Sigmoid colon (tissue), 7 donors: ENCODE measurements at places on chromosomes 4 and X. TPM values are rescaled to one million over a fixed set of nuclear protein-coding genes. Genes with fewer than 3 reads are reported as not detected.

GRCh38 chr4:103105558-103106356 lies 6.1 kb upstream of the BDH2 start:
- H3K4me1 ChIP-seq, result no peaks in the 10 kb centered on the region
- no peak overlapping the region for H3K27ac ChIP-seq
- no peaks in the 10 kb centered on the region for H3K27me3 ChIP-seq
- H3K36me3 ChIP-seq, result no peaks in the 10 kb centered on the region
- no peak overlapping the region for H3K4me3 ChIP-seq

DNA sequence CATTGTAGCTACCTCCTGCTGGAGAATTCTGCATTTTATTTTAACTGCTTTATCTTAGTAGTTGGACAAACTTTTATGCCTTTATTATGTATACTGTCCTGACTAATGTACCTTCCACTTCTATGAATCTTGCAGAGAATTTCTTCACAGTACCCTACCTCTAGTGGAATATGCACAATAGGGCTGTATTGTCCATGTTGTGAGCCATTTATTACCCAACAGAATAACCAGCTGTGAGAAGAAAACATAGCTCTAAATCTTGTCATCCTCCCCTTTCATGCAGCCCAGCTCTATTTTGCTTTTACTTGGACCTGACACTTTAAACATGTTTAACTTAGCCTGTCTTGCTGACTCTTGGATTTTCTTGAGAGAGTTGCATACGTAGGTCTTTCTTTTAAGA lies 56.2 kb downstream of the MCUB start:
- DNase-seq, result no peak
- H3K27me3 ChIP-seq, result no peaks in the 10 kb centered on the region
- H3K4me3 ChIP-seq, result no peak overlapping the region
- H3K27ac ChIP-seq, result no peak overlapping the region
- H3K4me1 ChIP-seq, result no peaks in the 10 kb centered on the region
- no peaks in the 10 kb centered on the region for H3K36me3 ChIP-seq

- H3K4me1 ChIP-seq, result no peaks in the 10 kb centered on the region
- no peak overlapping the region for H3K4me3 ChIP-seq
- no peaks in the 10 kb centered on the region for H3K36me3 ChIP-seq
- H3K27me3 ChIP-seq, result no peaks in the 10 kb centered on the region
Measured at GRCh38 chr4:187071946-187072600, 348.4 kb upstream of the FAT1 start.

- no peak for DNase-seq
- H3K27me3 ChIP-seq, result no peaks in the 10 kb centered on the region
- no peaks in the 10 kb centered on the region for H3K36me3 ChIP-seq
- no peaks in the 10 kb centered on the region for H3K4me1 ChIP-seq
Measured at GRCh38 chrX:112642349-112642748, 37.4 kb downstream of the LHFPL1 start.

- H3K36me3 ChIP-seq, result no peaks in the 10 kb centered on the region
- H3K27ac ChIP-seq, result peak overlapping the region; percentile 98
- DNase-seq, result no peak
- no peaks in the 10 kb centered on the region for H3K27me3 ChIP-seq
Measured at GRCh38 chr4:57106181-57106580, 4.0 kb downstream of the IGFBP7 start.

DNA sequence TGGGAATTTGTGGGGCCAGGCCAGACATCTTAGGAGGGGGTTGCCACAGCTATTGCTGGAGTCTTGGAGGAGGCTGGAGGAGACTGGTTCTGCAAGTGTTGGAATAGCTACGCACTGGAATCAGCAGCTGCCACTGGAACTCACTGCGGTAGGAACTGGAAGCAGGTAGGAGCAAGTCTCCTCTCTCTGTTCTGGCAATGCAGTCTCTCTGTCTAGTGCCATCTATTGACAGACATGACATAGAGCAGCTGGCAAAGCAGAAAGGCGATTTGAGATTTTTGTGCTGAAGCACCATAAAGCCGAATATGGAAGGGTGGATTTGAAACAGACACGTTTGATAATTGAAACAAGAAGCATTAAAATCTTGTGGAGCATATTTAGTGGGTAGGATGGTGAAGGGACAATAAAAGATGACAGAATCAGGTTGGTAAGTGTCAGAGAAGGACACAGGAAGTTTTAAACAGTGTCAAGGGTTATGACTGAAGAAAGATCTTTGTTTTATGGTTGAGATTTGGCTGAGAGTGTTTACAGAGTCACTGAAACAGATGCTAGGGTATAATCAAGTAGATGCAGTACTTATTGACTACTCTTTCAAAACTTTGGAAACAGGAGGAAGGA lies 23.5 kb upstream of the SYNPO2 start:
- no peaks in the 10 kb centered on the region for H3K36me3 ChIP-seq
- H3K4me3 ChIP-seq, result no peak overlapping the region
- H3K4me1 ChIP-seq, result peaks cover 11% of the 10 kb centered on the region
- H3K27ac ChIP-seq, result no peak overlapping the region
- H3K27me3 ChIP-seq, result no peaks in the 10 kb centered on the region

DNA sequence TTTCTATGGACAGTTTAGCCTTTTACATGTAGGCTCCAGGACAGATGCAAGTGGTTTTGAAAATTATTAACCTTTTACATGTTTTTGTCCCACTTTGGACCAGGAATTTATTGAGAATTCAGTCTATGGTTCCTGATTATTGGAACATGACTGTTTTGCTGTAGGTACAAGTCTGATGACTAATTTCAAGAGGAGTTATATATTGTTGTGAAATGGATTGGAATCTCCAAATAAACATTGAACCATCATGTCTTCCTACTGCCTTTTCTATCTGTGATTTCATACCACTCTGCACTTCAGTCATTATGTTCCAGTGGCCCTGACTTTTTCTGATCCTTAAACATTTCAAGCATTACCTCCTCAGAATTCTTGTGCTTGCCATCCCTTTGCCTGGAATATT lies 35.9 kb downstream of the TBC1D19 start:
- no peak overlapping the region for H3K27ac ChIP-seq
- peaks cover 12% of the 10 kb centered on the region for H3K4me1 ChIP-seq
- no peak for DNase-seq
- H3K36me3 ChIP-seq, result no peaks in the 10 kb centered on the region

DNA sequence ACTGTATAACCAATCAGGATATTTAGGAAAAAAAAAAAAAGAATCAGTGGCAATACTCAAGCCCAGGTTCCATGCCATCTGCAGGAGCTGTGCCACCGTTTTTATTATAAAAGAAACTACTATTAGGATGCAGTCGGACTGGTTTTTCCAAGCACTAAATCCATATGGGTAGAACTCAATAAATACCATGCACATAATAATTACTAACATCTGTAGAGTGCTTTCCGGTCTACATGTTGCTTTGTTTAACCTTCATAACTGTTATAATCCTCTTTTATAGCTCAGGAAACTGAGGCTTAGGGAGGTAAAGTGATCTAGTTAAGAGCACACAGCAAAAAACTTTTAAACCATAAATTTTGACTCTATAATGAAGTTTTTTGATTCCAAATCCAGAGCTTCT lies 24.0 kb downstream of the ARSJ start:
- no peak for DNase-seq
- no peak overlapping the region for H3K4me3 ChIP-seq
- H3K27me3 ChIP-seq, result no peaks in the 10 kb centered on the region
- H3K4me1 ChIP-seq, result no peaks in the 10 kb centered on the region

GRCh38 chr4:26426892-26427291 lies 63.4 kb downstream of the CCKAR start:
- H3K4me1 ChIP-seq, result peaks cover 10% of the 10 kb centered on the region
- H3K27me3 ChIP-seq, result no peaks in the 10 kb centered on the region
- no peak overlapping the region for H3K4me3 ChIP-seq

GRCh38 chr4:117063961-117064696 lies 21.2 kb downstream of the TRAM1L1 start:
- no peak overlapping the region for H3K27ac ChIP-seq
- no peak overlapping the region for H3K4me3 ChIP-seq
- DNase-seq, result no peak

DNA sequence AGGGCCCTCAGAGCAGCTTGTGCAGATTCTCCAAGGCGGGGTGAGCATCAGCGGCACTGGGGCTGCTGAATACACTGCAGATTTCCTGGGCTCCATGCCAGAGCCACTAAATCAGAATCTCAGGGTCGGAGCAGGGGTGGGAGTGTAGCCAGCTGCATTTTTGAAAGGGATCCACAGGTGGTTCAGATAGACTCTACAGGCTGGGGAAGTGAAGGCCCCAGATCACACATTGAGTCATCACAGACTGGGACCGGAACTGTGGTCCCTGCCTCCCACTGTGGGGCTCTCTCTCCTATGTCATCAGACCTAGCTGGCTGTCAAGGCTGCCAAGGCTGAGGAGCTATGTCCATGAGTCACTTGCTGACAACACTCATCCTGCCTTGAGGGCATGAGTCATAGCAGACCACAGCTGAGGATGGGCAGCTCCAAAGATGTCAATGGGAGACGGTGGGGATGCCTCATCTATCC lies 162.3 kb upstream of the MAMLD1 start:
- no peak overlapping the region for H3K27ac ChIP-seq
- DNase-seq, result peak; percentile 82

- H3K4me1 ChIP-seq, result no peaks in the 10 kb centered on the region
- DNase-seq, result no peak
- no peaks in the 10 kb centered on the region for H3K36me3 ChIP-seq
- no peak overlapping the region for H3K27ac ChIP-seq
Measured at GRCh38 chr4:184895012-184895695, 69.4 kb upstream of the ACSL1 start.

GRCh38 chr4:156969911-156970310 lies 1.7 kb downstream of the PDGFC start:
- H3K4me1 ChIP-seq, result no peaks in the 10 kb centered on the region
- no peak for DNase-seq
- H3K27ac ChIP-seq, result peak overlapping the region; percentile 90
- H3K27me3 ChIP-seq, result no peaks in the 10 kb centered on the region

DNA sequence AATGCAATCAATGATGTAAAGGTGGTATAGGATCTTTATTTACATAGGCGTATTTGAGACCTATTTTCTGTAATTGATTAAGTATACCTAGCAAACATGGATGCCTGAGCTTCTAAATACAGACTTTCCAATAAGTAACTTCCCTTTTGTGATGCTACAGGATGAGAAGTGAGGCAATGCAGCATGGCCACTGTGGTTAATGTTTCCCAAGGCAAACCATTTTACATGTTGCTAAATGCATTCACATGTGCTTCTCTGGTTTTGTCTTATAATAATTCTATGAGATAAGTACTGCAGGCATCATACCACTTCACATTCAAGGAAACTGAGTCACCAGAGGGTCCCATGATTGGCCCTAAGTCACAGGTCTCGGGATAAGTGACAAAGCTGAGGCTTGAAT lies 35.7 kb upstream of the NKX3-2 start:
- peaks cover 48% of the 10 kb centered on the region for H3K36me3 ChIP-seq
- no peak for DNase-seq
- H3K4me3 ChIP-seq, result no peak overlapping the region
- no peaks in the 10 kb centered on the region for H3K4me1 ChIP-seq
- no peak overlapping the region for H3K27ac ChIP-seq

- H3K4me3 ChIP-seq, result no peak overlapping the region
- no peaks in the 10 kb centered on the region for H3K4me1 ChIP-seq
- no peak overlapping the region for H3K27ac ChIP-seq
- no peaks in the 10 kb centered on the region for H3K36me3 ChIP-seq
Measured at GRCh38 chrX:7252013-7252610, 104.2 kb upstream of the PUDP start.

DNA sequence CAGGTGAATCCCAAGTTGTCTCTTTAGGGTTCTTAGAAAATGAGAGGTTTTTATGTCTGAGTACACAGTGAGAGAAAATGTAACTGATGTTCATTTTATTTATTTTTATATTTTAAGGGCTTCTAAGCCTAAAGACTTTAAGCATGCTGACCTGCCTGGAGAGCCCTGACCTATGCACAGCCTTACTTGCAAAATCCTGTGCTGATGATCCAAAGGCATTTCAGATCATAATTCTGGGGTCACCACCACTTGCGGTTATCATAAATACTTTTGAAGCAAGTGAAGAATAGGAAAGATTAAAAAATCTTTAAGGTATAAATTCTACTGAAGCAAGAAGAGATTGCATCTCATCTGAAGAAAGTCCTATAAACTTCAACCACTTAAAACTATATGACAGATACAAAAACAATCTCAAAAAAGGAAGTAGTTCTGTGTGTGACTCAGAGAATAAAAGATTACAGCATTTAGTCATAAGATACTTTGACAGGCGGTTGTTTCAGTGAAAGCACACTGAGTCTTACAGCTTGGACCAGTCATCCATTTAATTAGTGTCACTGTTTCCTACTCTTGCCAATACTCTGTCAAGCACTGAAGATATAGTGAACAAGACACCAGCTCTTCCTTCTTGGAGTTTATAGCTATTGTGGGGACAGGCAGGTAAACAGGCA lies 245.2 kb upstream of the DIPK2B start:
- no peaks in the 10 kb centered on the region for H3K27me3 ChIP-seq
- no peak for DNase-seq
- H3K27ac ChIP-seq, result peak overlapping the region; percentile 55
- no peak overlapping the region for H3K4me3 ChIP-seq
- peaks cover 16% of the 10 kb centered on the region for H3K4me1 ChIP-seq

GRCh38 chr4:60216752-60217151 lies 983.4 kb upstream of the ADGRL3 start:
- no peak for DNase-seq
- no peaks in the 10 kb centered on the region for H3K36me3 ChIP-seq
- H3K4me1 ChIP-seq, result no peaks in the 10 kb centered on the region
- no peak overlapping the region for H3K27ac ChIP-seq

DNA sequence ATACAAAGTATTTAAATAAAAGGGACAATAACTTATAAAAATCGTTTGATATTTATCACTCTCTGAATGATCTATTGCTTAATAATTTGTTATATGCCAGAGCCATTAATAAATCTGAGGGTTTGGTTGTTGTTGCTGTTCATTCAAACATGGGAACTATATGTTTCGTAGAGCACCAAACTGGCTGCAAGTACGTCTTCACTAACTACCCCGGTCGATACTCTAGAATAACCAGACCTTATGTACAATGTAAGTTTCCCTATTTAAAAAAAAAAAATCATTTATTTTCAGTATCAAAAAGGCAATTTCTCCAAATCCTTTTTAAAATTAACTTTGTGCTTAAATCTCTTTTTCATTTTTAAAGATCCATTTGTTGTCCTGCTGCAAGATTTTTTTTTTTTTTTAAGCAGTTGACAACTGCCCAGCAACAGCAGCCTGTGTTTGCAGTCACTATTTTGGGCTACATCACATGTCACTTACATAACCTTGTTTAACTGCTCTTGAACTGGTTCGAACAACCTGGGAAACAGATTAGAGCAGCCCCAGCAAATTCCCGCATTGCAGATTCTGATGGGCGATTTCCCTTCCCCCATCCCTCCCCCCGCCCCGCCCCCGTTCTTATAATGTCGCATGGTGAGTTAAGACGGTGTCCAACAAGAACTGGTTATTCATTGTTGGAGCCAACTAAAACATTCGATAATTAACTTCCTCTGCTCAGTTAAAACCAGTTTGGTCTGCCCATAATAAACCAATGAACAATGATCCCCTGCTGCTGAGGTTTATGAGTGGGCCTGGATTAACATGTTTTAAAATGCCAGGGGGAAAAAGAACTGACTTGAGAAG lies 238.9 kb downstream of the NR3C2 start:
- H3K36me3 ChIP-seq, result no peaks in the 10 kb centered on the region
- peaks cover 20% of the 10 kb centered on the region for H3K4me1 ChIP-seq
- H3K27me3 ChIP-seq, result no peaks in the 10 kb centered on the region
- no peak overlapping the region for H3K27ac ChIP-seq
- H3K4me3 ChIP-seq, result no peak overlapping the region
- no peak for DNase-seq

Gene CLNK
- not detected for total RNA-seq

Gene GSX2
- not detected for total RNA-seq

Gene ARMCX4
- 11.5 TPM for total RNA-seq

Gene SASH3
- 5.0 TPM for total RNA-seq

Gene GCNA
- 3.3 TPM for total RNA-seq

Gene CAPN6
- total RNA-seq, result 0.81 TPM

Gene KCNE5
- not detected for total RNA-seq

Gene C4orf36
- total RNA-seq, result not detected

Gene NXF2B
- not detected for total RNA-seq

Gene VEGFC
- total RNA-seq, result 2.4 TPM
